ENCODE measurements at places on chromosomes 5 and 9. TPM values are rescaled to one million over a fixed set of nuclear protein-coding genes. Genes with fewer than 3 reads are reported as not detected.
A peak's percentile ranks its signal among the peaks of the same experiment; 100 is the strongest.

GRCh38 chr5:60161340-60161934, 267.9 kb upstream of the PDE4D start:
- no peak for DNase-seq

DNA sequence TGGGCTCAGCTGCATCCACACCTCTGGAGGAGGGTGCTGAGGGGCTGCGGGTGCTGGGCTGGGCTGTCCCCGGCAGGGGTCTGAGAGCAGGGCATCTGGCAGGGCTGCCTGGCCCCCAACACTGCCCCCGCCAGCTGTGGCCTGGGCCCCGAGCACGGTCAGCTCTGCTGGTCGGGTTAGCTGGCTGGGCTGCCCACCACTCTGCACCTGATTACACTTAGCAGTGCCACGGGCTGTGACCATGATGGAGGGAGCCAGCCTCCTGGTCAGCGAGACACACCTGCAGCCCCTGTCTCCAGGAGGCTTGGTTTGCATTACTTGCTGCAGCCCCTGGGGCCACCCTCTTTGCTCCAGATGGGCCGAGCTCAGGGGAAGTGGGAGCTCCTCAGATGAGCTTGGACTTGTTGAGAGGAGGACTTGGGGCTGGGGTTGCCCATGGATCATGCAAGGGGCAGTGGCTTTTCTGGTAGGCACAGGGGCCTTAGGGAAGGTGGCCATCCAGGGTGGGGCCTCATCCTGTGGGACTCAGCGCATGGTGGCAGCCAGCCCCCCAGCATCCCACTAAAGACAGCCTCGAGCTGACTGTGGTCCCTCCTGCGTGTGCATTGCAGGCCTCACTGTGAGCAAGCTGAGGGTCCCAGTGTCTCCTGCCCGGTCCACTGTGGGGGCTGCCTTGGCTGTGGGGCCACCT, 132.0 kb upstream of the FAM120A start:
- DNase-seq: no peak

- DNase-seq: no peak
These were observed 65.4 kb downstream of the EGFLAM start for GRCh38 chr5:38323645-38324295.

DNA sequence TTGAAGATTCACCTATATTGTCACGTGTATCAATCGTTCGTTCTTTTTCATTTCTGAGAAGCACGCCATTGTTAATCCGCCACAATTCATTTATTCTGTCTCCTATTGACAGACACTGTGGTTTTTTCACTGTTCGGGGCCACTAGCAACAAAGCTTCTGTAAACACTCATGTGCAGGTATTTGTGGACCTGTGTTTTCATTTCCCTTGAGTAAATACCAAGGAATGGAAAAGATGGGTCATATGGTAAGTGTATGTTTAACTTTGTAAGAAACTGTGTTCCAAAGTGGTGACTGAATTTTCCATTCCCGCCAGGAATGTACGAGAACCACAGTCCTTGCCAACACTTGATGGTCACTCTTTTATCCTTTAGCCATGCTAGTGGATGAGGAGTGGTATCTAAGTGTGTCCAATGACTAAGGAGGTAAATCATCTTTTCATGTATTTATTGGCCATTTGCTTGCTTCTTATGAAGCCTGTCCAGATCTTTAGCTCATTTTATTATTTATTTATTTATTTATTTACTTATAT, 10.7 kb downstream of the ABO start:
- DNase-seq: no peak

GRCh38 chr5:1050423-1051365, 42.1 kb downstream of the NKD2 start:
- no peak for DNase-seq

- DNase-seq: peak; percentile 33
These were observed 7.5 kb downstream of the UNC5A start for GRCh38 chr5:176817841-176818377.

- DNase-seq: no peak
These were observed 1985.5 kb upstream of the CDH6 start for GRCh38 chr5:29208024-29208423.

DNA sequence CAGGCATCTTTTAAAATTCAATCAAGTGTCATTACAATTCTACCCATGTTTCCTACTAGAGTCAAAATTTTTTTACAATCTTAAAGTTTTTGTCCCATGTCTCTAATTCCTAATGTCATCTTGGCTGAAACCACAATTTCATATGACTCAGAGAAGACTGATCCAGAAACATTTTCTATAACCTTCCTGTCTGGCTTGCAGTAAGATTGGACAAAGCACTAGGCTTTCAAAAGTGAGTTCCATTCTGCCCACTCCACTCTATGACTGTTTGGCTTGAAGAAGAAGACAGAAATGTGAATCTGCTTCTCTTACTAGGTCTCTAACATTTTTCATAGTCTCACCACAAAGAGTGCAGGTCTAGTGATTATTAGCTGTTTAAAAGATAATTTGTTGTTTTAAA, 88.8 kb downstream of the NR3C1 start:
- DNase-seq: no peak

DNA sequence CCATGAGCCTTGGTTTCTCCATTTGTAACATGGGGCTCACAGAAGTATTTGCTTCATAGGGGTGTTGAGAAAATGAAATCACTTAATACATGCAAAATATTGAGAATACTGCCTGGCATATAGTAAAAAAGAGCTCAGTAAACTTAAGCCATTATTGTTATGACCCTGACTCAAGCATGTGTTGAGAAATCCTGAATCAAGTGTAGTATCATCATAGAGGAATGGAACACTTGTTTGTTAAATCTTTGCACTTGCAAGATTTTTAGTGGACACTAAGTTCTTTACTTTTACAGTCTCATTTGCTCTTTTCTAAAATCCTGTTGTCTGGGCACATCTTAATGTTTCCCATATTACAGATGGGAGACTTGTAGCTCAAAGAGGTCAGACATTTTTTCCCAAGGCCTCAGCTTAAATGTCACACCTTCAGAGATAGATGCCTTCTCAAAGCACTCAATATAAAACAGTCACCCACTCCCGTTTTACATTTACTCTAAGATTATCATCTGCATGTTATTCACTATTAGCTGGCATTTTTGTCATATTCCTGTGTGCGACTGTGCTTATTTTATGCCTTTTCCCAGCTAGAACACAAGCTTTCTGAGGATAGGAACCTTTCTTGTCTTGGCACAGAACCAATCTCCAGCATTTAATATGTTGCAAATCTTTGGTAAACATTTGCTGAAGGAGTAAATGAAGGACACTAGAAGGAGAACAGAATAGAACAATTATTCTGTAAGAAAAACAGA, 250.0 kb upstream of the TNC start:
- DNase-seq: no peak

GRCh38 chr9:130962418-130963316, 23.6 kb upstream of the FIBCD1 start:
- no peak for DNase-seq

DNA sequence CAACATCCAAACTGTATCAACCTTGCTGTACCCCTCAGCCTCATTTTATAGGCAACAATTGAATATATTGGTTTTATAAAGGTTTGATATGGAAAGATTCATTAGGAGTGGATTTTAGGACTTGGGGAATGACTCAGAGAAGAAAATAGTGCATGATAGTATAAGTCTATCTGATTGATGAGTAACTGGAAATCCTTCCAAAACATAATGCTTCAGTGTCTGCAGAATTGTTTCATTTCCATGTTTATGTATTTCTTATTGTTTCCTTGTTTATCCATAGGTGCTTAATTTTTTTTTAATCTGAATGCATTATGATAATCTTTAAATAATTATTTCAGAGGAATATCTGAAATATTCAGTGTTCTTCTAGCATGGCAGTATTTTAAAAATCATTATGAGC, 12.6 kb downstream of the JAK2 start:
- no peak for DNase-seq

- peak; percentile 30 for DNase-seq
These were observed 11.4 kb upstream of the PTGDS start for GRCh38 chr9:136965771-136966484.

GRCh38 chr5:107624235-107624634, 46.5 kb downstream of the EFNA5 start:
- DNase-seq: no peak

DNA sequence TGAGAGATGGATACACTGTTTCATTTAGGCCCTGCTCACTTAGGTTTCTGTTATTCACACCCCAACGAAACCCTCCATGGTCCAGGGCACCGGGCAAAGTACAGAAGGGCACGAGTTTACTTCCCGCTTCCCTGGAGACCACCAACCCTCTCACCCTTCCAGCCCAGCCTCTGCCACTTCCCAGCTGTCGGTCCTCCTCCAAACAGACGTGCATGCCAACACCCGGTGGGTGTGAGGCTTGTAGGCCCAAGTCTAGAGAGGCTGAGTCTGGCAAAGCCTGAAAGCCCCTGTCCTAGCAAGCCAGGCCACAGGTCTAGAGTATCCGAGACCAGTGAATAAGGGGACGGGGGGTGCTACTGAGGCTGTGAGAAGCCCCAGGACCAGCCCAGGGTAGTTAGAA, 7.1 kb upstream of the FGFR4 start:
- no peak for DNase-seq

DNA sequence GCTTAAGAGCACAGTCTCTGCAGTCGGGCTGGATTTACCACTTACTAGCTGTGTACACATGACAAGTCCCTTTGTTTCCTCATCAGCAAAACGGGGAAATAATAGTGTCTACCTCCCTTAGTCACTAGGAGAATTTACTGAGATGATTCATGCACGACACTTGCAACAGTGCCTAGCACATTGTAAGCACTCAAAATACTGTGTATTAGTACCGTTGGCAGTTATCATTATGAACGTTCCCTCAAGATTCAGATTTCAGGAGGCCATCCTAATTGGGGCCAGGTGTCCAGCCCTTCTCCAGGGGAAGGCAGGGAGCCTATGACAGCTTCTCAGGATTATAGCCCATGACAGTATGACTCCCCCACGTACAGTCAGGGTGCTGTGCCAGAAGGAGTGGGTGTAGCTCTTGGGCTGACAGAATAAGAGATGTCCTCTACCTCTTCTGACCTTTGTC, 164.3 kb downstream of the DOCK2 start:
- DNase-seq: no peak

DNA sequence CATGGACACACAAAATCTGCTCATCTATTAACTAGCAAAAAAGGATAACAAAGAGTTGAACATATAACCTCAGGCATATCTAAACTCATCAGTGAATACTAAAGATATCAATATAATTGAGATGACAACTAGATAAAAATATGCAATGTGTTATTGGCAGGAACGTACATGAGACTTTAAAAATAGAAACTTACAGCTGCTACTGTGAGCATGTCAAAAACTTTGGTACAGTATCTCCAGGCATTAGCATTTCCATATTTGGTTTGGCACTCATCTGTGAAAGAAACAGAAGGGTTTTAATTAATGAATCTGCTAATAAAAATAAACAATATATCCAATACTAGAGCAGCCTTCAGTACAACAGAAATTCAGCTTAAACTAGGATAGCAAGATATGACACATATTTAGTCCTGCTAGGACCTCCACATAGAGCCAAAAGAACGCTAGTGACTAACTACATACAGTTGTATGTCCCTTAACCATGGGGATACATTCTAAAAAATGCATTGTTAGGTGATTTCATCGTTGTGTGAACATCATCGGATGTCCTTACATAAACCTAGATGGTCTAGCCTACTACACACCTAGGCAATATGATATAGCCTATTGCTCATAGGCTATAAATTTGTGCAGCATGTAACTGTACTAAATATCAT, 10.5 kb upstream of the SCAI start:
- DNase-seq: no peak

- no peak for DNase-seq
These were observed 5.2 kb downstream of the LRRTM2 start for GRCh38 chr5:138869763-138870500.

DNA sequence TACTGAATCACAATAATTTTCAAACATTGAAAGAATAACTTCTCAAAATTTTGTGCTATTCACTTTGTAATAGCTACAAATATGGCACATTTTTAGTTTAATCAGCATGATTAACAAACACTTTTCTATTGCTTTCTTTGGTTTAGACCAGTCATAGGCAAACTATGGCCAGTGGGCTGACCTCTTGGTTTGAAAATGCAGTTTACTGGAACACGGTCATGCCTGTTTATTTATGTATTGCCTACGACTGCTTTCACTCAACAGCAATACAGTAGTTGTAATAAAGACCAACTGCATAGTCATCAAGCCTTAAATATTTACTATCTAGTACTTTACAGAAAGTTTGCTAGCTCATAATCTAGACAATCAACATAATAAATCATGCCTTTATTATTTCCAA, 810.8 kb downstream of the TLE1 start:
- DNase-seq: no peak

DNA sequence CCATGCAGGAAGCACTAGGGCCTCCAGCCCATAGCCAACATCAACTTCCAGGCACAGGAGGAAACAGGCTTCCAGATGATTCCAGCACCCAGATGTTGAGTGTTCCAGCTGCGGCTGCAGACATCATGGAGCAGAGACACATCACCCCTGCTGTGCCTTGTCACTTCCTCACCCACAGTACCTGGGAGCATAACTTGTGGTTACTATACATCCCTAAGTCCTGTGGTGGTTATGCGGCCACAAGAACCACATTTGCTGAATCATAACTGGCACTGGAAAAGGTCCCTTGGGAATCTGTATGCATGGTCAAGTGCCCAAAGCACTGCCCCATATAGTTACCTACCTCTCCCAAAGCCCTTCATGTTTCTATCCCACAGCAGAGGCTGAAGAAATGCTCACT, 56.6 kb downstream of the WHRN start:
- DNase-seq: no peak

DNA sequence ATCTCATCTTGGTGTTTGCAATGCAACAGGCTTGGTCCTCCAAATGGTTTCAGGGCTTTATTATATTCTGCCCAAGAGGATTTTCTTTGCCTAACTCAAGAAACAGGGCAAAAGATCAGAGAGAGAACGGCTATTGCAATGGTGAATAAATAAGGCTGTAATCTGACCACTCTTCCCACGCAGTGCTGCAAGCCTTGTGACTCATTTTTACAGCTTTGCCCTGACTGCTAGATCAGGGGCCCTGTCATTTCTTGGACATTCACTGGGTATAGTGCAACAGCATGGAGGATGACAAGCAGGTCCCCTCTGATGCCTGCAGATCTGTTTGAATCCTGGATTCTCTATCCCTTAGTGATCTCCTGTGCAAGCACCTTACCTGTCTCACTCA, 459.1 kb downstream of the EBF1 start:
- DNase-seq: no peak

GRCh38 chr5:76944638-76945037, 8.2 kb upstream of the CRHBP start:
- no peak for DNase-seq

DNA sequence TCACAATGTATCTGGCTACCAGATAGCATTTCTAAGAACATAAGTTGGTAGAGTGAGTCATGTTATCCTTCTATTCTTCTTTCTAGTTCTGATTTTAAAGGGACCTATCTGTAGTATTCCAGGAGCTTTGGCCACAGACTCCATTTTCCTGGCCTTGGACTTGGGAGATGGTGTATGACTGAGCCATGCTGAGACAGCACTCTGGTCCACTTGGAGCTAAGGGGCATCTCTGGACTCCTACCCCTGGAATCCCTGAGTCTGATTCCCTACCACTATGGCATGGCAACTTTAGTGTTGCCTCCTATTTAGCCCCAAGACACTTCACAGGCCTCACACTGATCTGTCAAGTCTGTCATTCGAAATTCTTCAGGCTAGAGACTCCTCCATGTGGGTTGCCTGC, 58.8 kb downstream of the BAAT start:
- no peak for DNase-seq

- DNase-seq: no peak
These were observed 14.9 kb downstream of the SPAAR start for GRCh38 chr9:35923927-35924763.

Gene AMACR
- total RNA-seq: 6.9 TPM

Gene CRB2
- total RNA-seq: 0.09 TPM

Gene WNT8A
- total RNA-seq: not detected

Gene PCDHB12
- not detected for total RNA-seq

Gene PHF24
- not detected for total RNA-seq

Gene ERGIC1
- total RNA-seq: 67.7 TPM

Gene IL13
- total RNA-seq: 1.9 TPM

Gene HNRNPAB
- total RNA-seq: 80.8 TPM
